Esophagus squamous epithelium (tissue), 5 donors: ENCODE measurements at places on chromosomes 7 and 10.

DNA sequence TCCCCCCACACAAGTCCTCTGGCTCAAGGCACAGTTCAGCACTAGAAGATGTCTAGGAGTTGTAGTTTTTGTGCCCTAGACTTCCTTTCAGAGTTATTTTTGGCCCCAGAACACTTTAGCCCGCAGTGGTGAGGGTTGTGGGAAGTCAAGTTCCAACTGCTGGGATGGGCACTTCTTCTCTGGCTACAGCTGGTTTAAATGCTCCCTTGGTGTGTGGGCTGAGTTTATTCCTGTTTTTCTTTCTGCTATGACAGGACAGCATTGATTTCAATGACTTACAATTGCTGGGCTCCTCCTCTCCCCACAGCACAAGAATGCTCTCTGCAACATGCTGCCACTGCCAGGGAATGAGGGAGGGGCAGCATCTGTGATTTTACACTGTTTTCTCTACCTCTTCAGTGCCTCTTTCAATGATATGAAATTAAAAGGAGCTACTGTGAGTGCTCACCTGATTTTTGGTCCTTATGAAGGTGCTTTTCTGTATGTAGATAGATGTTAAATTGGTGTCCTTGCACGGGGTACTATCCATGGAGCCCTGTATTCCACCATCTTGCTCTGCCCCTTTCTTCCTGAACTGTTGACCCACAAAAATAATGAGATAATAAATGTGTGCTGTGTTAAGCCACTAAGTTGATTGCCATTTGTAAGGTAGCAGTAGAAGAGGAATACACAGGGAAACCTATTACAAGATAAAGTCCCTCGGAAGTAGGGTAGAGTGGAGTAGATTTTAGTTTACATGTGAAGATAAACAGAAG lies 56.3 kb downstream of the SLC13A1 start:
- no peak for DNase-seq

- no peak for DNase-seq
These were observed 143.8 kb upstream of the ADCY1 start for GRCh38 chr7:45430397-45430796.

- no peak for DNase-seq
These were observed 4.9 kb downstream of the TRIM8 start for GRCh38 chr10:102648889-102649796.

GRCh38 chr10:75097666-75098285 lies 13.7 kb upstream of the SAMD8 start:
- DNase-seq: no peak

GRCh38 chr7:133955208-133955607 lies 171.9 kb upstream of the LRGUK start:
- DNase-seq: no peak
